ENCODE measurements at places on chromosomes 7 and 10.

DNA sequence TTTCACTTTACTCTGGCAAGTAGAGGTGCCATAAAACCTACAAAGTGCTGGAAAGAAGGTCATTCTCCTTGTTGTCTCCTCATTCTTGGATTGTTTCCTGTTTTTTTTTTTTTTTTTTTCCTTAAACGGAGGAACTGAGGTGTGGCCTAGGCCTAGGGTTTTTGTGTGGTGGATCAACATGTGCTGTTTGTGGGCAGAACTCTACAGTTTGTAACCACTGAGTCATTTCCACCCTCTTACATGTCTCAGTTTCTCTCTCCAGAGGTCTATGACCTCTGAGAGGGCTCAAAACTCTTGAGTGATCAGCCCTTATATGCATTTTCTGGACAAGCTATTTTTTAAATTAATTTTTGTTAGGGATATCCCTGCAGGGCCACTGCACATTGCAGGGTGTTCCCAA lies 296.0 kb downstream of the PPP1R3A start:
- no peak for DNase-seq

GRCh38 chr7:78514634-78515033 lies 716.1 kb downstream of the PHTF2 start:
- no peak for DNase-seq

DNA sequence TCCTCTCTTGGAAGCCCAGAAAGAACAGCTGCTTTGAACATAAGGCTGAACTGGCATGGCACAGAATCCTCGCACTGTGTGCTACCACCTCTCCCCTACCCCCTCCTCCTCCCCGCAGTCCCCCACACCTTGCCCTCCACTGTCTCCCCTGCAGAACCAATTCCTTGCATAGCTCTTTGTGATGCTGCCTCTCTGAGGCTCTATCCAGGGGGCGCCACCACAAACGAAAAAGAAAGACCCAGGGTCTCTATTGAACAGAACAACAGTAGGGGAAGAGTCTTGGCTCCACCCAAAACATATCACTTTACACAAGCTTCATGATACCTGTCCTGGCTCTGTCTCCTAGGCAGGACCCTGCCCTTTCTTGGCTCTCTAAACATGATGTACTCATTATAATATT lies 26.2 kb upstream of the EBLN1 start:
- no peak for DNase-seq

DNA sequence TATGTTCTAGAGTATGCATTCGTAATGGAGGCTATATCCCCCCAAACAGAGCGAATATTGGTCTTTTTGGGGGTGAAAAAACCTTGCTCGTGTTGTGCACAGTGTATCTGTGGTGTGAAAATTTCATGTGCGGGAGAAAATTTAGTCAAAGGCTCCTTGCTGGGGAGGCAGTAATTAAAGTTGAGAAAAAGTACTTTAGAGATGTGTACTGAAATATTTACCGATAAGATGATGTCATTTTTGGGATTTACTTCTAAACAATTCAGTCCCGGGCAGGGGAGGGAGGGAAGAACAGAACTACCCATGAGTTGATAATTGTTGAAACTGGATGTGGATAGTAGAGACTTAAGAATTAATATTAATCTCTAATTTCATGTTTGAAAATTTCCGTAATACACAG lies 9.3 kb downstream of the RBM17 start:
- DNase-seq: no peak

DNA sequence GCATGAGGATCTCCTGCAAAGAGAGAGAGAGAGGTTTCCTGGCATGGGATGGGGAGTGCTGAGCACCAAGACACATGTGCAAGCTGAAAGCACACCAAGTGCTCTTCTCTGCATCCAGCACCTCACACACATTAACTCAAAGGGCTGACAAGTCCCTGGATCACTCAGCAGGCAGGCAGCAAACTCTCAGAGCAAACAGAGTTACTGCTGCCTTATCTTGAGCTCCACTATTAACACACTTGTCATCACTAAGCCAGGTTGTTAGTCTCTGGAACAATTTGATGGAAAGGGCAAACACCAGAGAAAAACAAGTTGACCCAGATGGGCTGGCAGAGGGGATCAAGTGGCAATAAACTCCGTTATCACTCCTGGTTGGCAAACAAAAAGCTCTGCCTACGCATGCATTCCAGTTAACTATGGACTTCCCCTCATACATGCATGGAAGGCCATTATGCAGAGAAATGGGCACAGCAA lies 349.9 kb downstream of the KCNMA1 start:
- no peak for DNase-seq

DNA sequence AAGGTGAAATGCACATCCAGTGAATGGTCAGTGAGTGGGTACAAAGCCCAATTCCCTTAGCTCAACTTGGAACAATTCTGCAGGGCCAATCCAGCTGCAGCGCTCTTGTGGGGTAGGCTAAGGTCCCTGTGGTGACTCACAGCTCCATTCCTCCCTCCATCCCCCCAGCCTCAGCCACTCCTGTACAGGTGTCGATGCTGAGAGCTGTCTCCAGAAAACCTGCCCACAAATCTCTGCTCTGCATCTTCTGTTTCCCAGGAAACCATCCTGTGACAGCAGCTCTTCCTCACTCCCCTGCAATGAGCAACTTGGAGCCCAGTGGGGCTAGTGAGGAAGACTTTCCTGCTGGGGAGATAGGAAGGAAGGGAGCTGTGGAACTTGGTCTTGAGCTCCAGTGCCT lies 244.7 kb upstream of the GPR26 start:
- no peak for DNase-seq

DNA sequence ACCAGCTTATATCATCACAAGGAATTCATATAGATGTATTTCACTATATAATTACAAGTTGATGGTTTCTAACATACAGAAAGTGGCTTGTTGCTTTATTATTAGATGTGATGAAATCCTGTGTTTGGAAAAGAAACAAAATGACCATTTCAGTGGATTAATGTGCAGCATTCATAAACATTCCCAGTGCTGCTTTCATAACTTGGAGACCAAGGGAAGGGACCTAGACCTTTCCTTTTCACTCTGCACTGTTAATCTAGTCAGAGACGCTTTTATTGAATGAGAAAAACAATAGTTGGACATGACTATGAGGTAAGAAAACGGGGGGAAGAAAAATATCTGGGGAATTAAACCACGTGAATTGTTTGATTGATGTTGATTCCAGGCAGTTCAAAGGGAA lies 160.0 kb downstream of the HDAC9 start:
- no peak for DNase-seq

DNA sequence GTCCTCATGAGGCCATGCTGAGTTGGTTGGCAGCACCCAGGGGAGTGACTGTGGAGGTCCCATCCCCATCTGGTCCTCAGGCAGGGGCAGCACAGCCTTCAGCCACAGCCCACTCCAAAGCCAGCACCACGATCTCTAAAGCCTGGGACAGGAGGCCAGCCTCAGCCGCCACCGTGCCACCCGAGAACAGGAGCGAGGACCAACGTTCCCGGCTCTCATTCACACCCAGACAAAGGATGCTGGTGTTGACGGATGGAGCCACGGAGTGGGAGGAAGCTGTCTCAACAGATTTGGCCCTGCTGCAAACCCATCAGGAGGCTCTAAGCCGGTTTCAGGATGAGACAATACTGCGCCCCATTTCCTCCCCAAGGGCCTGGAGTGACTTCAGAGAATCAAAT lies 42.7 kb upstream of the PPP2R2D start:
- no peak for DNase-seq
